CD4-positive, alpha-beta T cell treated with Interleukin-12 subunit alpha and Interleukin-12 subunit beta, for 1 hour (primary cell): ENCODE measurements at places on chromosomes 12 and 14.
A peak's percentile ranks its signal among the peaks of the same experiment; 100 is the strongest.

DNA sequence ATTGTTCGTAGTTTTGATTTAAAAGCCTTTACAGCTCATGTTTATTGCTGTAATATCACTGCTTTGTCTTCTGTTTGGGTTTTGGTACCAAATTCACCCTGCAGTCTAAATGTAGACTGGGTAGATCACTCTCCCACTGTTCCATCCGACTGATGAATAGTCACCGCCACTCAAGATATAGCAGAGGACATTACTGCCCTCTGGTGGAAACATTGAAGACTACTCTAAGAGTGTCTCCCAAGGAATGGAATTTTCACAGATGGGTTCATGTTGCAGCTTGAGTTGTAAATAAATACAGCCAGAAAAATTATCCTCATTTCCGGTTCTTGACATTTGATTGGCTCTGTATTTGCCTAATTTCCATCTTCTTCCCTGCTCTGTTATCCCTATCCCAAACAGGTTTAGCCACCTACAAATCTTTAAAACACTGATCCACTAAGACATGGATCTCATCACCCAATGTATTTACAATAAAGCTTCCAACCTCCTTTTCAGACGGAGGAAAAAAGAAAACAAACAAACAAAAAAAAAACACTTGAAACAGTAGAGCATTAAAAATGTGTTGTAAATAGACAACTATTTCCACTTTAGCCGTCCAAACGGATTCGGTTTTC, 198.3 kb upstream of the CPNE8 start:
- DNase-seq: peak; percentile 53

GRCh38 chr14:32706721-32707519, 231.8 kb upstream of the NPAS3 start:
- no peak for DNase-seq

DNA sequence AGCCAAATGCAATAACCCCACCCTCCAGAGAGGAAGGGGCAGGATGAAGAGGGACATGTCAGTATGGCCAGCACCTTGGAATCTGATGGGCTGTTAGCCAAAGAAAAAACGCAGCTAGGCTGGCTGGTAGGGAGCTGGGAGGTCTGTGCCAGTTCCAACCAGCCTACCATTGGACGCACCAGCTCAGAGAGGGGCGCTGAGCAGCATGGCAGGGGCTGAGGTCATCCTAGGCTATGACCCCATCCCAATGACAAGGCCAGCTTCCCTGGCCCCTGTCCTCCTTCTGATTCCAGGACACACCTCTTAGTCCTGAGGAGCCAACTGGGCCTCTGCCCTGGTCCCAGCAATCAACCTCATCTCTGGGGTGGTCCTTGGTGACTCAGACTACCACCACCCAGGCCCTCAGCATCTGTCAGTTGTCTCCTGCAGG, 12.2 kb downstream of the ACTN1 start:
- no peak for DNase-seq

- no peak for DNase-seq
These were observed 71.5 kb upstream of the DCD start for GRCh38 chr12:54719691-54720090.

DNA sequence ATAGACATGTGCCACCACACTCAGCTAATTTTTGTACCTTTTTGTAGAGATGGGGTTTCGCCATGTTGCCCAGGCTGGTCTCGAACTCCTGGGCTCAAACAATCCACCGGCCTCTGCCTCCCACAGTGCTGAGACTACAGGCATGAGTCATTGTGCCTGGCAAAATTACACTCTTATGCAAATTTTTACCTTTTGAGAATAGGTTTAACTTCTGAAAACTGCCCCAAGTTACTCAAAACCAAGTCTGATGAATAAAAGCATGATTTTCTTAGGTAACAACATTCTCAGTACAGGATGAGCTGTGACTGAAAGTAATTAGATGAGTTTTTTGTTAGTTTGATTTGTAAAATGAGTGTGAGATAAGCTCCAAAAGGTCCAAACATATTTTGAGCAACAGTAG, 166.0 kb downstream of the RPS29 start:
- no peak for DNase-seq

DNA sequence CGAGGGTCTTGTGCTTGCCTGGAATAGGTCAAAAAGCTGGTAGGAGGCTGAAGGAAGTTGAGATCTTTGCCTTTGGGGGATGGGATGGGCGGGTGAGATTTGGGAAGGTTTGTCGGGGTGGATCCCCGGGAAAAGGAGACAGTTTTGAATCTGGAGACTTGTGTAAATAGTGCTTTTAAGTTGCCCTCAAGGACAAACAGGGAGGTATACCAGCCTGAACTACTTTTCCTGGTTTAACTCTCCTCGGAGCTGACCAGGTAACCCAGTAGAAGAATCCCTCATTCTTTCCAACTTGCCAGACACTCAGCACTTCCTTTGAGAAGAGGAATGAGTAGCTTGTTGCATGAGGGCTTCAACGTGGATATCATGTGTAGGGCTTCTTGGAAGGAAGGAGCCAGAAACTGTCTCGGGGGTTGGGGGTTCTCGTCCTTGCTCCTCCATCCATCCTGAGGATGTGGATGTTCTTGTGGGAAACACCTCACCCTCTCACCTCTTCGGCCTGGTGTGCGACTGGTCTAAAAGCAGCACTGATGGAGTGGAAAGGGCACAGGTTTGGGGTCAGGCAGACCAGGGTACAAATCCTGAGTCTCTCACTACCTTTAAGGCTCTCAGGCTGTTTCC, 1.9 kb downstream of the TEAD4 start:
- no peak for DNase-seq

- DNase-seq: no peak
These were observed 14.4 kb downstream of the MYBPC1 start for GRCh38 chr12:101609198-101609597.

DNA sequence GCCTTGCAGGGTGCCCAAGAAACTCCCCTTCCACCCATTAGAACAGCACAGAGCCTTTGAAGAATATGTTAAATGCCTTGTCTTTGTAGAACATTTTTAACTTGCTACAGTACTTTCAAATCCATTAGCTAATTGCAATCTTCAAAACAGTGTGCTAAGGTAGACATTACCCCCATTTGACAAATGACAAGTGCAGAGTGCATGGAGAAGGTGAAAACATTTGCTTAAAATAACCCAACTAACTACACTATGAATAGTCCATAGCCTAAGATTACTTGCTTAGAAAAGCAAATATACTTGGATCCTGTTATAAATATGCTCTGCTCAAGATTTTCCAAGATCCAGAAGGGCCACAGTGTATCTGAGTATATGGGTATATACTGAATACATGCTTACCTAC, 87.0 kb upstream of the G2E3 start:
- no peak for DNase-seq

GRCh38 chr14:39351708-39352107, 80.5 kb downstream of the FBXO33 start:
- no peak for DNase-seq

- DNase-seq: no peak
These were observed 185.6 kb downstream of the DICER1 start for GRCh38 chr14:94971750-94972149.

- no peak for DNase-seq
These were observed 27.6 kb downstream of the TDP1 start for GRCh38 chr14:89983375-89983774.

- no peak for DNase-seq
These were observed 6.8 kb upstream of the RASAL1 start for GRCh38 chr12:113142173-113142885.
